ENCODE measurements at places on chromosomes 4 and X.

DNA sequence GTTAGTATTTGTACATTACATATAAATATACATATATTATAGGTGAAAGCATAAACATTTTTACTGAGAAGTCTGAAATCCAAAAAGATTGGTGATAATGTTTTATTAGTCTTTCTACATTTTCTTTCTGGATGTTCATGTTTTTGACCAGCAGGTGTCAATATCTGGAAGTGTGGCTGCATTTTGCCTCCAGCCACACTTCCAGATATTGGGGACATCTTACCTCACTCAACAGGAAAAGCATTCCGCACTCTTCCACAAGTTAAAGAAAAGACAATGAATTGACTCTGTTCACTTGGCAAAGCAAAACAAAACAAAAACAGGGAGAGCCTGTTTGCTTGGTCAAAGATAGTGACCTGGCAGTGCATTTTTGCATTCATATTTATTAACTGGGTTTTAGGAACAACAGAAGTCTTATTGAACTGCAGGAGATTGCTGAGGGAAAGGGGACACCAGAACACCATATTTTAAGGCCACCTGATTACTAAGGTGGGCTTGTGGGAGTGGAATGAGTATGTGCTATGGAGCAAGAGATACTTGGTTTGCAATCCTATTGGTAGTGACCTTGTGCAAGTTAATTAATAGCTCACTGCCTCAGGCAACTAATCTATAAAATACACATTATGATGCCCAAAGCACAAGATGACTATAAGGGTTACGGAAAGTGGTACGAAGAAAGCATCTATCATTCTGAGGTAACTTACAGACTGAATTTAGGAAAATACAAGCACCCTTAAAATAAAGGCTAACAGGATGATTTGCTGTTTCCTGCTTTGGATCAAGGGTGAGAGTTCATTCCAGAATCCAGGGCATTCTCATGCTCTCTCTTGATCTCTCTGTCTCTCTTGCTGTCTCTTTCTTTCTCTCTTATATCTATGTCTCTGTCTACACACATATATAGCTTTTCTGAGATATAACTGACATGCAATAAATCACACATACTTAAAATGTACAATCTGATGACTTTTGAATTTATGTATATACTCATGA is 389.9 kb upstream of the EMCN start:
- no peak for DNase-seq

- DNase-seq: no peak
These were observed 1447.2 kb downstream of the FSTL5 start for GRCh38 chr4:160716551-160716950.

DNA sequence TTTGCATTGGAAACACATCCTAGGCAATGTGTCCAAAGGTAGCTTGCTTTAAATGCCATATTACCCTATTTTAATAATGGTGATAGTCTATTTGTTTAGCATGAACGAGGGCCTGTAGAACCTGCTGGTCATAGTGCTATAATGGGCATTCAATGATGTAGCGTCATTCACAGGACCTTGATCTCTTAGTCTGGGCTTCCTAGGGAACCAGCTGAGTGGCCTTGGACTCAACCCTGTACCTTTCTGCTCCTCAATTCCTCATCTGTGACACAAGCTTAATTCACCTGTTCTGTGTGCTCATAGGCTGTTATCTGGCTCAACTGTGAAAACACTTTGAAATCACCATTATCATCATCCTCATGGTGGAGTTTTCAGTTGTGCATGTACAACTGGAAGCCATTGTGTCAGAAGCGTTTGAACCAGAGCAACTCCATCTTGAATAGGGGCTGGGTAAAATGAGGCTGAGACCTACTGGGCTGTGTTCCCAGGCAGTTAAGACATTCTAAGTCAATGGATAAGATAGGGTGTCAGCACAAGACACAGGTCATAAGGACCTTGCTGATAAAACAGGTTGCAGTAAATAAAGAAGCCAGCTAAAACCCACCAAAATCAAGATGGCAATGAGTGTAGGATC is 346.8 kb upstream of the KLF3 start:
- no peak for DNase-seq

GRCh38 chr4:163548481-163549243 is 54.2 kb downstream of the TMA16 start:
- DNase-seq: no peak

- no peak for DNase-seq
These were observed 38.5 kb upstream of the PROM1 start for GRCh38 chr4:16122308-16122711.

GRCh38 chr4:105587841-105588240 is 35.4 kb downstream of the ARHGEF38 start:
- DNase-seq: no peak

DNA sequence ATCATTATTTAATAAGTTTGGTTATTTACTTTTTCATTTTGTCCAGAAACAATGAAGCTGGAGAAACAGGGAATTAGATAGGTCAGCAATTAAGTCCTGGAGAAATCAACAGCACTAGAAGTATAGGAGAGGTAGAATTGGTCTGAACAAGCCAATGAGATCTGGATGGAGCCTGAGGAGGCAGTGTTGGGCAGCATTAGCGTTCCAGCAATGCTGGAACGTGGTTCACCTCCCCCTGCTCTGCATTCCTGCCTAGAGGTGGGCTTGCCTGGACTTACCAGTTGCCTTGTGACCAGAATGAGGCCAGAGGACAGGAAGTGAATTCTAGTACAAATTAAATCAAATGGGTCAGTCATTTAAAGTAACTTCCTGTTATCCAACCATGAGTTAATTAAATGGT is 4.6 kb downstream of the RASSF6 start:
- no peak for DNase-seq

- DNase-seq: no peak
These were observed 744.1 kb downstream of the STIM2 start for GRCh38 chr4:27604692-27605091.

GRCh38 chr4:28287831-28288233 is 1427.2 kb downstream of the STIM2 start:
- no peak for DNase-seq

DNA sequence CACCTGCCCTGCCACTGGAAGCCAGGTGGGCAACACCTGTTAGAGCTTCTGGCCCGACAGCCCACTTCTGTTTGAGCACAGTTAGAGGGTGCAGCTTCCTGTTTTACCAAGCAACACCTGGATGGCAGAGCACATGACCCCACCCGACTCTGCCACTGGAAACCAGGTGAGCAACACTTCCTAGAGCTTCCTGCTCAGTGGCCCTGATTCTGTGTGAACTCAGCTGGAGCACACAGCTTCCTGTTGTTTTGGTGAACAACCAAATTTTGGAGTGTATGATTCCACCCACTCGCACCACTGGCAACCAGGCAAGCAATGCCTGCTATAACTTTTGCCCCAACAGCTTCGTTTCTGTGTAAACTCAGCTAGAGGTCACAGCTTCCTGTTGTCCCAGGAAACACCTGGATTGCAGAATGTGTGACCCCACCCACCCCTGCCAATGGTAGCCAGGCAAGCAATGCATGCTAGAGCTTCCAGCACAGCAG is 163.8 kb upstream of the KLF8 start:
- DNase-seq: no peak

DNA sequence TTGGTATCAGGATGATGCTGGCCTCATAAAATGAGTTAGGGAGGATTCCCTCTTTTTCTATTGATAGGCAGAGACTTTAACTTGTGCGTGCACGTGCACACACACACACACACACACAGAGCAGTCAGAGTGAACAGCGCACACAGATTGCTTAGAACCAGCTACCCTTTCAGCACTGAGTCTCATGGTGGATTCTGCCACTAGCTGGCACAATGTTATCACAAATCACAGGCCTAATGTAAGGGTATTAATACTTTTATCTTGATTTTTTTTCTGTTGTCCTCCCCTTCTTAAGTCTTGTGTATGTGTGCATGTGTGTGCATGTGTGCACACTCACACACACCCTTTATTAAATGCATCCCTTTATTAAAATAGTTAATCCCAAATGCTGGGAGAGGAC is 53.2 kb downstream of the HADH start:
- no peak for DNase-seq

DNA sequence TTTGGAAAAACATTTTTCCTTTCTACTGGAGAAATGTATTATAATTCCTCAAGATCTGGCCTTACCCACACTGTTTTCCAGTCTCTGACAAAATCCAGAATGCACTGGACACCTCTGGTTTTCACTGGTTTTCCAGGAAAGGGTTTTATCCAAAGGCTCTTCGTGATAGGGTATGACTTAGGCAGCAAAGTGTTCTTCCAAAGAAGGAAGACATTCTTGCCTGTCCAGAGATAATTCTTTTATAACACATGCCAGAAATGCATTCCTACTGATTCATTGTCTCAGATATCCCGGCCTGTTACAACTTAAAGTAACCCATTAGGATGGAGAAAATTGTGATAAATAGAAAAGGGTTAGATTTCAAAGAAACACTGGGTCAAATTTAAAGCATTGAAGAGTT is 2343.1 kb downstream of the PCDH7 start:
- no peak for DNase-seq

- no peak for DNase-seq
These were observed 3.5 kb downstream of the TMEM271 start for GRCh38 chr4:572594-572993.

GRCh38 chr4:98626350-98626749 is 32.1 kb downstream of the TSPAN5 start:
- DNase-seq: no peak

DNA sequence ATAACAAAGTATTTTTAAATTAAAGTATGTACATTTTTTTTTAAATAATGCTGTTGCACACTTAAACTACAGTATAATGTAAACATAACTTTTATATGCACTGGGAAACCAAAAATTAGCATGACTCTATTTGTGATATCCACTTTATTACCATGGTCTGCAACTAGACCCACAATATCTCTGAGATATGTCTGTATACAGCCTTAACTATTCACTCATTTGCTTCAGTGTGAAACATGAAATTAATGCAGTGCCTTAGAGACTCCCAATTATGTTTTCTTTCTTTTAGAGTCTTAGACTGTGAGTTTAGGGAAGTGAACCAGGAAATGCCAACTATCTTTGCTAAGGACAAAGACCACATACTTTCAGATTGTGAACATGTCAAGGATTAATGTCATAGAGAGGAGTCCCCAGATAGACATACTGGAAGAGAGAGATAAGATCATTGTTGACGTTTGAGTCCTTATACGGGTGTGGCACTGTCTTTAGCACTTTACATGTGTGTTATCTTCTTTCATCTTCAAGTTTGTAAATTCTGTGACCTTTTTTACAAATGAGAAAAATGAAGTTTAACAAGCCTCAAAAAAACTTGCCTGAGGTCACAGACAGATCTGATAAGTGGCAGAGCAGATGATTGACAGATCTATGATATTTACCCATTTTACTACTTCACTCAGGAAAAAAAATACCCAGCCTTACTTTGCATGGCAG is 23.2 kb downstream of the CXorf58 start:
- no peak for DNase-seq

- DNase-seq: no peak
These were observed 247.0 kb downstream of the C4orf33 start for GRCh38 chr4:129342819-129343408.

- no peak for DNase-seq
These were observed 180.9 kb downstream of the SMIM20 start for GRCh38 chr4:26094911-26095310.

DNA sequence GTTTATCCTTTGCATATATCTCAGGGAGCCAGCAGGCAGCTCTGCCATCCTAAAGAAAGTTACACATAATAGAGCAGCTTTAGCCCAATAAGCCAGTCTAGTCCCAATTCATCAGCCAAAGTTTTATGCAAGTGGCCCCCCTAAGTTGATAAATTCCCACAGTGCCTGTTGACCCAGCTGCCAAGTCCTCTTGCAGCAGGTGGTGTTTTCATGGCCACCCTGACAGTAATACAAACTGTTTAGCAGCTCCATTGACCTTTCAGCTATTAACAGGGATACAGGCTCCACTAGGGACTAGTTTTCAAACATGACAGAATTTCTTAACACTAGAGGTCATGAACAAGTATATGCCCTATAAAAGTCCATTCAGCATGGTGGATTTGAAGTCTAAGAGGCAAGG is 77.5 kb downstream of the HHIP start:
- no peak for DNase-seq

DNA sequence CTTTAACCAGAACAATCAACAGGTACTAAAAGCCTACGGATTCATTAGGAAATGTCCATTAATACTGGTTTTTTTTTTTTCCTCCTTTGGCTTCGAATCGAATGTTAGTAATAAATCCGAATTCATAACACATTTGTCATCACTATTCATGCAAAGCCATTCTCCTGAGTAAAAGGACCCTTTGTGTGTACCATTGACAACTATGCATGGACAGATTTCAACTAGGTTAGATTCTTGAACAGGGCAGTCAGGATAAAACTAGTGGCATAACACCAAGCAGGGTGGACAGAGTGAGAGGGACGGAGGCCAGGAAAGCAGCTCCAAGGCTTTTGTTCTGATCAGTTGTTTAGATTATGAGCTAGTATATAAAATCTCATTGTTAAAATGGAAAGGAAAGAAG is 1722.0 kb upstream of the TENM3 start:
- DNase-seq: no peak

GRCh38 chrX:152932144-152932543 is 34.3 kb downstream of the ZNF185 start:
- DNase-seq: no peak

DNA sequence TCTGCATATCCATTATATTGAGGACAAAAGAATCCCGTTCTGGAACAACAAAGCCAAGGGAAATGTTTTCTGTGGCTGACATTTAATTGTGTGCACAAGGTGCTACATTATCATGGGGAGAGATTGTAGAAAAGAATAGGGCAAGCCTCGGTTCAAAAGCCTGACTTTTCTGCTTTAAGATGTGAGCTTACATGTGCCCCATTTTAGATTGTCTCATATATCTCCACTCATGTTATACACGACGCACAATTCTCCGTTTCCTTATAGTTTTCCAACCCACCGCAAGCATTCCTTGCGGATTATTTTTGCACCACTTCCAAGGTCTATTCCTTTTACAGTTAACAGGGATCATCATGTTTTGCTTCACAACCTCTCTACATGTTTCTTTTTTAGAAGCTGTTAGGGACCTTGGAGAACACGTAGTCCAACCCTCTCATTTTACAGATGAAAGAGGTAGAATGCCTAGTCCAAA is 99.6 kb upstream of the MAML3 start:
- DNase-seq: no peak

- DNase-seq: no peak
These were observed 60.9 kb downstream of the NPY5R start for GRCh38 chr4:163404580-163404979.

DNA sequence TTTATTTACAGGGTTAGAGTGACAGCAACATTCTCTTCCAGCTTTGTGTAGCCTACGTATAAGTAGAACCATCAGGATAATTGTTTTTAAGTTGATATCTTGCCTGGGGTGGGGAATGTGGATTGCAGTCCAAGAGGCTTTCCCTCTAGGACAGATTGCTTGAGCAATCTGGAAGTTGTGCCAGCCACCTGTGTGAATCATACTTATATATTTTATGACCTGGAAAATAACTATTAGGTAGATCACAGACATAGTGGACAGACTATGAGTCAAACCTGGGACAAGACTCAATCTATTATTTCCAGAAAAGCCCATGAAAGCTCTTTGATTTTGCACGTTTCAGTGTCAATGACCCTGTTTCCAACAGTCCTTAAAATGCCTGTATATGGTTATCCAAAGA is 98.9 kb downstream of the TLL1 start:
- no peak for DNase-seq

GRCh38 chrX:68865300-68865699 is 36.5 kb downstream of the EFNB1 start:
- DNase-seq: no peak

Measured in hypothalamus (tissue), 51 donors.